Stimulated activated CD4-positive, alpha-beta T cell treated with anti-CD3 and anti-CD28 coated beads, Interleukin-2, amount 100 ng/mL, for 24 hours (primary cell): ENCODE measurements at places on chromosomes 1 and 21.

DNA sequence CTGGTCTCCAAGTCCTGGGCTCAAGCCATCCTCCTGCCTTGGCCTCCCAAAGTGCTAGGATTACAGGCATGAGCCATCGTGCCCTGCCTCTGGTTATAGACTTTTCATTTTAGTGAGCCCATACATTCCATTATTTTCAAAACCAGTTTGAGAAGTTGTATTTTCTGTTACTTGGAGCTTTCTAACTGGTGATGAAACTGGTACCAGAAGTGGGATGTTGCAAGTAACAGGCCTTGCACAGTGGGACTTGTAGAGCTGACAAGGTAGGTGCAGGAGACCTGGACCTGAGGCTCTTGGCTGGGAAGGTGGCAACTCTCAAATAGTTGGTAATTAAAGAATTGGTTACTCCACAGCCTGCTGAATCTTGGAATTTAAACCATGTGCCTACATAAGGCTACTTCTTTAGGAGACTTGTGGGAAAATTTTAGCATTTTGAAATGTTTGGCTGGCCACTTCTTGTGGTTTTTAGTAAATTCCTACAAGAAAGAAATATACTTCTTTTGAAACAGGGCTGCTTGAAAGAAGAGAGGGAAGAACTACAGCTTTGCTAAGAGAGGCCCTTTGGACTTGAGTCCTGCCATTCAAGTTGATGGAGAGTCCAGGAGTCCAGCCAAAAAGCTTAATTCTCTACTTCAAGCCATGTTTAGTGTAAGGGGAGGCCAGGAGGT lies 9.8 kb upstream of the ALPL start:
- DNase-seq: no peak

- no peak for DNase-seq
Measured at GRCh38 chr1:202045705-202046104, 35.3 kb downstream of the ELF3 start.

GRCh38 chr1:230109895-230110667 lies 43.0 kb downstream of the GALNT2 start:
- peak; percentile 84 for DNase-seq

- DNase-seq: no peak
Measured at GRCh38 chr1:2288311-2288710, 60.2 kb downstream of the SKI start.

- no peak for DNase-seq
Measured at GRCh38 chr1:32094746-32095521, 12.9 kb upstream of the KPNA6 start.

- no peak for DNase-seq
Measured at GRCh38 chr1:233038581-233038980, 88.2 kb downstream of the NTPCR start.

DNA sequence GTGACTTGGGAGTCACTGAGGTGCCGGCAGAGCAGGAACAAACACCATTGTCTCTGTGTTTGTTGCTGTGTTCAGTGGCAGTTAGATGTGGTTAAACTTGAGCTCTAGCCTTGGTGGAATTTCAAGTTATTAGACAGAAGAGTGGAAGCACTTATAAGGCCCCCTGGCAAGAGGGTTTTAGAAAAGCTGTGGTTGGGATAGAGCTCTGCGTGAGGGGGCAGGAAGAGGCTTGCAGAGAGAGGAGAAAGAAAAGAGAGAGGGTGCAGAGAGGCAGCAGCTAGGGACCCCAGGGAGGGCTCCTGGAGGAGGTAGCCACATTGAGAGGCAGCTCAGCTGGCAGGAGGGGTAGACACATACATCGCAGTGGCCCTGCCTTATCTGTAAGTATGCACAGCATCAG lies 128.2 kb downstream of the GALNT2 start:
- no peak for DNase-seq

- no peak for DNase-seq
Measured at GRCh38 chr1:15220024-15220392, 27.0 kb upstream of the FHAD1 start.

DNA sequence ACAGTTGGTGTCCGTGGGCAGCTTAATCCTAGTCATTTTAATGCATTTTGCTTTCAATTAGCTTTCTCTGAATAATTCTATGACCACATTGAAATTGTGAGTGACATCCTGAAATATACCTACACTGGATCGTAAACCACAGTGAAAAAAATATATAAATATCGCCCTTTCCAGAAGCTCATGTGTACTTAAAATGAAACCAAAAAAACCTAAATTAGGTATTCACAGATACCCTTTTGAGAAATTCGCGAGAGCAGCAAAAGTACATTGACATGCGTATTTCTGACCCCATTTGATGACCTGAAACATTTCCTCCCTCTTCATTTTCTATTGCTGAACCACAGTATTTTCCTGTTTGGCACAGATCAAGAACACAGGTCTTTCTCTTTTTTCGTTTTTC lies 253.8 kb downstream of the LTN1 start:
- DNase-seq: no peak

GRCh38 chr1:36909946-36910725 lies 124.2 kb downstream of the GRIK3 start:
- DNase-seq: no peak

DNA sequence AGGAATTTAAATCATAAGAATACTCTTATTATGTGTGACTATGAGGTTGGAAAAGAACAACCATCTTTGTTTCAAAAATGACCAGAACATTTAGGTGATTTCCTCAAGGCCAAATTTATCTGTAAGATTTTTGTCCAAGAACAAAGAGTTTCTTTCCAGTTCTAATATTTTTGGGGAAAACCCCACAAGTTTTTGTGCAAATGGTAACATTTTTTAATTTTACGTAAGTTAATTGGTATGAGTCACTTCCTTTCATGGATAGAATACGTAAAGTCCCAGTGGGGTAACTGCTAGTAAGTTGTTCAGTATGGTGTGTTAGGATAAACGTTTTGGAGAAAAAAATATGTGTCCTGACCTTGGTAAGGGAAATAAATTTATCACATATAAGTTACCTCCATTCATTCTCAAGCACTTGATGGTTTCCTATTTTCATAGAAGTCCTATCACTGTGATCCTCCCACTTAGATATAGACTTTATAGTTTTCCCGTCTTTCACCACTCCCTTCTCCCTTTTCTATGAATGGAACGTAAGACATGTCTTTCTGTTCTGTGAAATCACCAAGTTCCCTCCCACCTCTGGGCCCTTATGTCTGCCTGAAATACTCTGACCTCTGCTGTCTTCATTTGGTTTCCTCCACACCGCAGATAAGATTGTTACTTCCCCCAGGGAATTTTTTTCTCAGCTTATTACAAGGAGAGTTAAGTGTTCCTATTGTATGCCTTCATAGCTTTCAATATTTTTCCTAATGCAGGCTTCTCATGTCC lies 34.9 kb upstream of the TSNAX start:
- DNase-seq: no peak

DNA sequence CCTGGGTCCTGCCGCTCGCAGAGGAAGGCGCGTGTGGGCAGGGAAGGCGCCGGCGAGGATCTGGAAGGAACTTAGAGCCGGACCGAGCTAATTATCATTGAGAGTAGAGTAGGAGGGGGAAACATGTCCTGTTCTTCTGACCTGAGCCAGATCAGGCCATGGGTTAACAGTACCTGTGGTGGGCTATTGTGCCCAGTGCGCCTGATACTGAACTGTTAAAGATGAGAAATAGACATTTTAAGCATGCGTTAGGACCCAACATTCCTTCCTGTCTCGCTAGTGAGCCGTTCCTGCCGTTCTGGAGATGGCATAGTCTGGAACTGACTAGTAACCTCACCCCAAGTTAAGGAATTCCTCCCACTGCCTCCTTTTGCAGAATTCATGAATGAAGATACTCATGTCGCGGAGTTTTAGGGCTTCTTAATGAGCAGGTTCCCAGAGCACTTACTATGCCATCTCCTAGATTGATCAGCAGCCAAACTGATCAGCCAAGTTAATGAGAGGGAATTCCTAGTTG lies 870 bp downstream of the STRIP1 start:
- DNase-seq: no peak

GRCh38 chr1:59580257-59580656 lies 234.5 kb upstream of the HOOK1 start:
- DNase-seq: no peak

DNA sequence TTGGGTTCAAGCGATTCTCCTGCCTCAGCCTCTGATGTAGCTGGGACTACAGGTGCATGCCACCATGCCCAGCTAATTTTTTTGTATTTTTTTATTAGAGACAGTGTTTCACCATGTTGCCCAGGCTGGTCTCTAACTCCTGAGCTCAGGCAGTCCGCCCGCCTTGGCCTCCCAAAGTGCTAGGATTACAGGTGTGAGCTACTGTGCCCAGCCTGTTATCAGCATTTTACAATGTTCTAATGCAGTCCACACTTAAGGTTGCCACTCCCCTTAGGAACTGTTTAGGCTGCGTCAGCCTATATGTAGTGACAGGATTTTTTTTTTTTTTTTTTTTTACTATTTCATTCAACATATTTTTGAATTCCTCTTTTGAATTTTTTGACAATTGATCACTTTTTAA lies 30.2 kb downstream of the AGPAT3 start:
- no peak for DNase-seq

- no peak for DNase-seq
Measured at GRCh38 chr1:8905582-8906191, 27.2 kb upstream of the ENO1 start.

DNA sequence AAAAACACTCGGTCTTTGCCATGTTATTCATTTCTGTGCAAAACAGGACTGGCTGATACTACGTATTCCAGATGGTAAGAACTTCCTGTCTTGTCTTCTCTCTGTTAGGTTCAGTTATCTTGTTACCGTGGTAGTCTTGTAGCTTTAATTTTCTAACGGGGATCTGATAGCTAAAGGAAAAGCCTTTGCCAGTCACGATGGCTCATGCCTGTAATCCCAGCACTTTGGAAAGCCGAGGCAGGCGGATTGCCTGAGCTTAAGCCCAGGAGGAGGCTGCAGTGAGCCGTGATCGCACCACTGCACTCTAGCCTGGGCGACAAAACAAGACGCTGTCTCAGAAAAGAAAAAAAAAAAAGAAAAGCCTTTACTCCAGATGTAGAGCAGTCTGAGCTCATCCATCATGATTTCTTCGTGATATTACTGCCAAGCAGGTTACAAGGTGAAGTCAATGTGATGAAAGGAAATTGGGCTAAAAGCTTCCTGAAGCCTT lies 11.1 kb upstream of the MSTO1 start:
- no peak for DNase-seq

- no peak for DNase-seq
Measured at GRCh38 chr1:163436140-163436812, 114.5 kb downstream of the NUF2 start.

- no peak for DNase-seq
Measured at GRCh38 chr21:42353623-42354022, 2.8 kb upstream of the TFF2 start.

DNA sequence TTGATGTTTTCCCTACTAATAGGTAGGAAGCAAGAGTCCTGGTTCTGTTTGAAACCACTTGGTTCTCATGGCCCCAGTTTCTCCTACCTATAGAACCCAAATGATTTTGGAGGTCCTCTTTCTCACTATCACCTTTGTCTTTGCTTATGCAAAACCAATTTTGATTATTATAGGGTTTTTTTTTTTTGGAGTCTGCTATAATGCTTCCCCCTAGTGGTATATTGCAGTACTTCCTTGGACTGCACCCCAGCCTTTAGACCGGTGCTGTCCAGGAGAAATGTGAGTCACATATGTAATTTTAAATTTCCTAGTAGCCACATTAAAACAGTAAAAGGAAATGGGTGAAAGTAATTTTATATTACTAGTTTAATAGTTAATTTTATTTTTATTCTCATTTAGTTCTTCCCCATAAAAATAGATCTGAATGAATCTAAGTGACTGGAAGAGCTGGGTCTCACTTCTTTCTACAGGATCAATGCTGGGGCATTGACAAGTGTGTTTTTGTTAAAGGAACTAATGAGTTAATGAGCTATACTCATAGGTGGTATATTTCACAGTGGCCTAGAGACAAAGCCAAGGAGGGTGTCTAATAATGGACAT lies 10.6 kb downstream of the FCMR start:
- no peak for DNase-seq

DNA sequence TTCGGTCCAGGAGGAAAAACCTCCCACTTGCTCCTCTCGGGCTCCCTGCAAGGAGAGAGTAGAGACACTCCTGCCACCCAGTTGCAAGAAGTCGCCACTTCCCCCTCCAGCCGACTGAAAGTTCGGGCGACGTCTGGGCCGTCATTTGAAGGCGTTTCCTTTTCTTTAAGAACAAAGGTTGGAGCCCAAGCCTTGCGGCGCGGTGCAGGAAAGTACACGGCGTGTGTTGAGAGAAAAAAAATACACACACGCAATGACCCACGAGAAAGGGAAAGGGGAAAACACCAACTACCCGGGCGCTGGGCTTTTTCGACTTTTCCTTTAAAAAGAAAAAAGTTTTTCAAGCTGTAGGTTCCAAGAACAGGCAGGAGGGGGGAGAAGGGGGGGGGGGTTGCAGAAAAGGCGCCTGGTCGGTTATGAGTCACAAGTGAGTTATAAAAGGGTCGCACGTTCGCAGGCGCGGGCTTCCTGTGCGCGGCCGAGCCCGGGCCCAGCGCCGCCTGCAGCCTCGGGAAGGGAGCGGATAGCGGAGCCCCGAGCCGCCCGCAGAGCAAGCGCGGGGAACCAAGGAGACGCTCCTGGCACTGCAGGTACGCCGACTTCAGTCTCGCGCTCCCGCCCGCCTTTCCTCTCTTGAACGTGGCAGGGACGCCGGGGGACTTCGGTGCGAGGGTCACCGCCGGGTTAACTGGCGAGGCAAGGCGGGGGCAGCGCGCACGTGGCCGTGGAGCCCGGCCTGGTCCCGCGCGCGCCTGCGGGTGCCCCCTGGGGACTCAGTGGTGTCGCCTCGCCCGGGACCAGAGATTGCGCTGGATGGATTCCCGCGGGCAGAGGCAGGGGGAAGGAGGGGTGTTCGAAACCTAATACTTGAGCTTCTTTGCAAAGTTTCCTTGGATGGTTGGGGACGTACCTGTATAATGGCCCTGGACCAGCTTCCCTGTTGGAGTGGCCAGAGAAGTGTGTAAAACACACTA lies 45.3 kb downstream of the MRPL39 start:
- DNase-seq: peak; percentile 88

DNA sequence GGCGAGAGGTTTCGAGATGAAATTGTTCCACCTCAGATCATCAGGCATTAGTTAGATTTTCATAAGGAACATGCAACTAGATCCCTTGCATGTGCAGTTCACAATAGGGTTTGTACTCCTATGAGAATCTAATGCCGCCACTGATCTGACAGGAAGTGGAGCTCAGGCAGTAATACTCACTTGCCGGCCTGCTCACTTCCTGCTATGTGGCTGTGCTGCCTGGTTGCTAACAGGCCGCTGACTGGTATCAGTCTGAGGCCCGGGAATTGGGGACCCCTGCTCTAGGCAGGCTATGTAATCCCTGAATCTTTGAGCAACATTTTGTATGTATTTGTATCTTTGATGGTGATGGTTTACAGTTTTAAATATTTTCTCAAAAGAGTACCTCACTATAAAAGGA lies 32.5 kb downstream of the XKR8 start:
- DNase-seq: peak; percentile 42

GRCh38 chr1:8118031-8118451 lies 91.9 kb upstream of the ERRFI1 start:
- no peak for DNase-seq
